ENCODE measurements at places on chromosomes 2 and 18.

DNA sequence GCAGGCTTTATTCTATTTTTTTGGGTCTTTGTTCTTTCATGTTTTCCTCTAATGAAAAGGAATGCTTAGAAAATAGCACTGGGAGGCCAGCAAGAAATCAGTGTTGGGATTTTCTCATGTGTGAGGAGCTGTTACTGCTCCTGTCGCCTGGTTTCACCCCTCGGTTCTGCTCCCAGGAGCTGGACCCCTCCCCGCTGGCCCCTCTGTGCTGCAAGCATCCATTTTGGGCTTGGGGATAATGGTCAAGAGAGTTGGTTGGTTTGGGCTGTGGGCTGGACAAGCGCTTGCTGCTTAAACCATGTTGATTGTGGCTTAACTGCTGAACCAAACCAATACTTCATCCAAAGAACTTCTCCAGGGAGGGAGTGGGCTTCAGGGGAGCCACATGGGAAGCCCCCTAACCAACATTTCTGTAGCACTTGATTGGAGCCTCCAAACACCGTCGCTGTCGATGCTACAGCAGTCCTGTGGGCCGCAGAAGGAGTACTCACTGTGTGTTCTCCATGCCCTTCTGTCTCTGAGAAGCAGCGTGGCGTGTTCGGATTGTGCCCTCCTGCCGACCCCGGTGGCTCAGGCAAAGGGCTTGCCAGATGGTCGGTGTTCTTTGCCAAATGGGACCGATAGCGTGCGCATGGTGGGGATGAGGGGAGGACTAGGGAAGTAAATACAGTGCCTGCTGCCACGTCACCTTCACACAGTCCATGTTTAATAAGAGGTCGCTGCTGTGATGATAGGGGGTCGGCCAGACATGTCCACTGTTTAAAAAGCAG lies 40.0 kb downstream of the AGAP1 start:
- H3K4me3 ChIP-seq = no peak overlapping the region
- H3K27me3 ChIP-seq = no peaks in the 10 kb centered on the region
- no peak for DNase-seq
- H3K27ac ChIP-seq = no peak overlapping the region
- no peaks in the 10 kb centered on the region for H3K4me1 ChIP-seq
- H3K36me3 ChIP-seq = no peaks in the 10 kb centered on the region

- no peak overlapping the region for H3K4me3 ChIP-seq
- no peaks in the 10 kb centered on the region for H3K4me1 ChIP-seq
- H3K27me3 ChIP-seq = peaks cover 50% of the 10 kb centered on the region
Observed at GRCh38 chr2:63066265-63066664, 15.6 kb downstream of the OTX1 start.

DNA sequence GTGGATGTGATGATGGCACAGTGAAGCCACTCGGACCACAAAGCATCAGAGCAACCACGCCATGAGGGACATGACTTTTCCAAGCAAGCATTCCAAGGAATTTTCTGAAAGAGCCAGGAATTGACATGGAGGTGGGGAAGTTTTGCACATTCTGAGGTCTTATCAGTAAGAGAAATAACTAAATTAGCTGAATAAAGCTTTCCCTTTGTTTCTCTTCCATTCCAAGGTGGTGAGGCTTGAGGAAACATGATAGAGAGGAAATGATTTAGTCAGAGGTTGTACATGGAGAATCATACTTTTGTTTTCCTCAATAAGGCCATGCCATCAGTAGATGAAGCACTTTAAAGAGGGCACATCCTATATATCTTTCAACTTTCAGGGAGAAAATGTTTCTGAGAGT lies 115.7 kb upstream of the MMADHC start:
- no peaks in the 10 kb centered on the region for H3K36me3 ChIP-seq
- H3K4me1 ChIP-seq = no peaks in the 10 kb centered on the region
- no peak overlapping the region for H3K27ac ChIP-seq
- DNase-seq = no peak

DNA sequence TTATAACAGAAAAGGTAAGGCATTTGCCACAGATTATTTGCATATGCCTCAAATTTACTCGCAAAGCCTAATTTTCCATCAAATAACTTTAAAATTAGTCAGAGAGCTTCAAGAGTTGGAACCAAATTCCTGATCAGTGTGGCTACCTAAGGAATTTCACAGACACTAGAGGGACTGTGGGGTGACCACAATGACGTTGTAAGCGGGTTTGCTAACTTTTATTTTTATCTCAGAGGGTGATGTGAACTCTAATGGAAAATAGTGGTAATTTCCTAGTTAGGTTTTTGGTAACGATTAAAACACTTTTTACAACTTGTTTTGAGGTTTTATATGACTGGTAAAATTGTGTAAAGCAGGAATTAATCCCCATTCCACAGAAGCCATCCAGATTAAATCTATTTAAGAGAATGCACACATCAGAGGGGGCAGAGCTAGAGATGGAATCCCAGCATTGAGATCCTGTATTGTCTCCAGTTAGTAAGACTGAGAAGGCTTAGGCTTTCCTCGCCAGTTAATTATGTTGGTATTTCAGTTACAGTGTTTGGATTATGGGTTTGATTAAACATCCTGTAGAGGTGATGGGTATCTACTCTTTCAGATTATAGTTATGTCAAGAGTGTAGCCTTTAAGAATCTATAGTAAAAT lies 129.0 kb downstream of the GPD2 start:
- H3K4me1 ChIP-seq = peaks cover 7% of the 10 kb centered on the region
- DNase-seq = no peak
- no peak overlapping the region for H3K4me3 ChIP-seq

- H3K27ac ChIP-seq = no peak overlapping the region
- no peaks in the 10 kb centered on the region for H3K4me1 ChIP-seq
- peaks cover 52% of the 10 kb centered on the region for H3K36me3 ChIP-seq
- no peaks in the 10 kb centered on the region for H3K27me3 ChIP-seq
- no peak overlapping the region for H3K4me3 ChIP-seq
Observed at GRCh38 chr2:196655761-196656160, 16.2 kb downstream of the CCDC150 start.

DNA sequence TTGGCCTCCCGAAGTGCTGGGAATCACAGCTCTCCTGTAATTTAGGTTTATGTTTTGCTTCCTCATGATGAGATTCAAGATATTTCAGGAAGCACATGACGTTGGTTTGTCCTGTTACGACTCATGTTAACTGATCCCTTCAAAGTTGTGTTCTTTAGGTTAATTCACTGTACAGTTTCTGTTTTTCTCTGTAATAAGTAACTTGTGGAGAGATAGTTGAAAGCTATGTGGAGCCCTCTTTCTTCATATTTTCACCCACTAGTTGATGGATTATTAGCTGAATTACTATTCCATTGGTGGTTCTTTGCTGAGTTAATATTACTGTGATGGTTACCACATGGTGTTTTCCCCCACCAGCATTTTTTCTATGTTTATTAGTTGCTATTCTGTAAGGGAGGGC lies 18.3 kb upstream of the CHCHD5 start:
- peaks cover 85% of the 10 kb centered on the region for H3K36me3 ChIP-seq
- peak overlapping the region; percentile 60 for H3K27ac ChIP-seq
- peaks cover 11% of the 10 kb centered on the region for H3K4me1 ChIP-seq

DNA sequence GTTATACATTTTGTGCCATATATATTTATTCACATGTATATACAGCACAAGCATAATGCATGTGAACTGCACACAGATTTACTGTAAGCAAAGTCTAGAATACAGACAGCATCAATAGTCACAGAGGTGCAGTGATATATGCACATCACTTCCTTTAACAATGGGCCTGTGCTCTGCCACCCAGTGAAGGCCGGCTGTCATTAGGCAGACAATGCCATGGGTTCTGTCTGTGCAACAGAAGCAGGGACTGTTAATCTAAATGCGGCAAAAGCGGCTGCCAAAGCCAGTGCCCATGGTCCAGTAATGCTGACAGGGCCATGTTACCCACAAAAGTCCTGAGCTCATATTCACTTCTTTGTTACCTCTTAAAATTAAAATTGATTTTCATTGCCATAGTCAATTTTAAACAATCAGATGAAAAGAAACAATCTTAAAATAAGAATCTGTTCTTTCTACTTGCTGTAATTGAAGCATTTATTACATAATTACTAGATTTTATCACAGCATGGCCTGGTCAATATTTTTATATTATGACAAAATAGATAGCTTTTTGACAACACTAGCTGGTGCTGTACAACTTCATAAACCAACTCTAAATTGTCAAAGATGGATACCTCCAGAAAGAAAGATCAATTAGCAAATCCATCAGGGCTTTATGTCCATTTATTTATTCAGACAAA lies 232.0 kb downstream of the STK39 start:
- H3K36me3 ChIP-seq = peaks cover 22% of the 10 kb centered on the region
- no peak overlapping the region for H3K4me3 ChIP-seq
- no peak for DNase-seq
- H3K27ac ChIP-seq = no peak overlapping the region
- H3K4me1 ChIP-seq = peaks cover 7% of the 10 kb centered on the region

GRCh38 chr2:75844651-75845050 lies 133.9 kb upstream of the GCFC2 start:
- no peaks in the 10 kb centered on the region for H3K36me3 ChIP-seq
- no peak for DNase-seq
- no peak overlapping the region for H3K4me3 ChIP-seq

- H3K36me3 ChIP-seq = peaks cover 66% of the 10 kb centered on the region
- H3K27me3 ChIP-seq = no peaks in the 10 kb centered on the region
- no peaks in the 10 kb centered on the region for H3K4me1 ChIP-seq
- DNase-seq = no peak
- H3K27ac ChIP-seq = no peak overlapping the region
Observed at GRCh38 chr2:108806371-108807113, 20.0 kb downstream of the CCDC138 start.

DNA sequence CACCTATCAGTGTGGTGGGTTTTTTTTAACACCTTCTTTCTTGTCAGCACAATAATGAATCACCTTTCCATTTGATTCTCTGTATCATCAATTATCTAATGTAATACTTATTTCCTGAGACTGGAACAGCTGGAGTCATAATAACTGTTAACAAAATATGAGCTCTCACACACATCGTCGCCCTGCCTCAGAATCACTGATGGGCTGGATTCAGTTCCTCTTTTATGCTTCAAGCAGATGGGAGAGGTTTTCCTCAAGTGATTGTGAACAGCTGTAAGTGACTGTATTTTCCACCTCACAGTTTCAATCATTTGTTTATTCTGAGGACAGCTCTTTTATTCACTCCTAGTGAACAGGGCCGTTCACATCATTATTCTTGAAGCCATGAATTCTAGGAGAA lies 330.2 kb downstream of the DSC3 start:
- H3K4me3 ChIP-seq = no peak overlapping the region
- H3K4me1 ChIP-seq = no peaks in the 10 kb centered on the region
- H3K27ac ChIP-seq = no peak overlapping the region
- no peaks in the 10 kb centered on the region for H3K27me3 ChIP-seq
- H3K36me3 ChIP-seq = no peaks in the 10 kb centered on the region

DNA sequence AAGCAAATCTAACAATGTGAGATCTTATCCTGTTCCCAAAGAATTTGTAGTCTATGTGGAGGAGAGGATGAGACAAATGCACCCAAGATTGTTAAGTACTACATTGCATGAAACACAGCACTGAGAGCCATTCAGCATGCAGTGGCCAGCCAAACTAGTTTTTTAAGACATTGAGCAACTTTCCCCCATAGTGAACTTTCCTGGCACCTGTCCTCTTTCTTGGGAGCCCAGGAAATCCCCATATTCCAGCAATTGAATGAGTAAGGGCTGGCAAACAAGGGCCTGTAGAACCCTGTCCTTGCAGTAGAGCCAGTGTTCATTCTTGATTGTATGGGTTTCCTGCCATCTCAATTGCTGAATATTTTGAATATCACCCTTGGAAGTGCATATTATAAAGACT lies 58.8 kb upstream of the FIGN start:
- no peaks in the 10 kb centered on the region for H3K36me3 ChIP-seq
- H3K27ac ChIP-seq = no peak overlapping the region
- no peaks in the 10 kb centered on the region for H3K4me1 ChIP-seq
- no peaks in the 10 kb centered on the region for H3K27me3 ChIP-seq
- H3K4me3 ChIP-seq = no peak overlapping the region
- DNase-seq = no peak

- no peak for DNase-seq
- peaks cover 10% of the 10 kb centered on the region for H3K4me1 ChIP-seq
- no peaks in the 10 kb centered on the region for H3K36me3 ChIP-seq
- H3K27ac ChIP-seq = no peak overlapping the region
- no peak overlapping the region for H3K4me3 ChIP-seq
- H3K27me3 ChIP-seq = peaks cover 9% of the 10 kb centered on the region
Observed at GRCh38 chr2:138493334-138493733, 8.2 kb upstream of the SPOPL start.

GRCh38 chr2:234345921-234346320 lies 151.0 kb downstream of the ARL4C start:
- H3K4me3 ChIP-seq = no peak overlapping the region
- H3K36me3 ChIP-seq = peaks cover 10% of the 10 kb centered on the region
- peaks cover 22% of the 10 kb centered on the region for H3K4me1 ChIP-seq
